ENCODE measurements at places on chromosomes 3 and 15.
A peak's percentile ranks its signal among the peaks of the same experiment; 100 is the strongest.

GRCh38 chr15:27889258-27889657 is 209.9 kb downstream of the OCA2 start:
- DNase-seq, result no peak

DNA sequence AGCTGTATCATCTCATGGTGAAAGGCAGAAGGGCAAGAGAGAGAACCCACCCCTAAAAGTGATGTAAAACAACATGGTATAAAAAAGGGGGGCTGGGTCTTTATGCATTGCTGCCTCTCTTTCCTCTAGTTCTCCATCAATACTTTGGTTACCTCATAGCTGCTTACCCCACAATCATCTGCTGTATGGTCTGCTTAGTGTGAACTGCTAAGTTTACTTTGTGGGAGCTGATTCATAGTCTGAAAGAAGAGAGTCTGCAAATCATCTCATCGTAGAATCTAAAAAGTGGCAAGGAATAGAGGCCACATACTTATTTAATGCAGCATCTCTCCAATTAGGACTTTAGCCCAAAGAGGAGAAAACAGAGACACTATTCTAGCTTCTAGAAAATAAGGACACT is 546.8 kb downstream of the GBE1 start:
- DNase-seq, result no peak

DNA sequence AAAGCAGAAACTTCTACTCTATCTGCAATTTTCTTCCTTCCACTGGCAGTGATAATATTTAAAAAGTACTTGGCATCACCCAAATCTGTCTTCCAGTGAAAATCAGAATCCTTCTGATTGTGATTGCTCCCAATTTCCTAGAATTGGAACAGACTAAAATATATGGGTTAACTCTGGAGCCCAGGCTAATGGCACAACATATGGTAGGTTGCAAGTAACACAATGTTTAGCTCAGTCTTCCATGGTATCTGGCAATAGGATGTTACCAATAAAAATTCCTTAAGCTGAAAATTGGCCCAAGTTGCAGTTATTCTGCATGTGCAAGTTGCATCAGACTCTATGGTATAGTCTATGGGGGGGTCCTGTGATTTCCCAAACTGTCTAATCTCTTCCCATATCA is 273.5 kb upstream of the ADAMTS9 start:
- DNase-seq, result no peak

- no peak for DNase-seq
These were observed 1561.6 kb downstream of the OTOL1 start for GRCh38 chr3:163058031-163058854.

GRCh38 chr3:176587089-176587488 is 610.2 kb downstream of the TBL1XR1 start:
- DNase-seq, result no peak

DNA sequence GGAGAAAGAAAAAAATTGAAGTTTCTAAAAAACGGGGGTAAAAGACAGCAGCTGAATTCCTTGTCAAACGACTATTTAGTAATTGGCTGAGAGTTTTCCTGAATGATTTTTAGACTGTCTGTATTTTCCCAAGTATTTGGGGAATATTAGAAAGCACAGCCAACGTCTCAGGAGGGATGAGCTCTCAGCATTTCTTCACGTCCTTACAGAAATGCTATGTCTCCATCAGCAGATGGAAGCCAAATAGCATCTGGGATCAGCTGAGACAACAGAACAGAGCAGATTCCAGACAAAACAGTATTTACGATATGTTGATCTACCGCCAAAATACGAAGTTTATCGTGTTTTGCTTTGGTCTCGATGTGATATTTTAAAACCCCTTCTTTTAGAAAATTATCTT is 5.3 kb upstream of the TMC3 start:
- DNase-seq, result no peak

DNA sequence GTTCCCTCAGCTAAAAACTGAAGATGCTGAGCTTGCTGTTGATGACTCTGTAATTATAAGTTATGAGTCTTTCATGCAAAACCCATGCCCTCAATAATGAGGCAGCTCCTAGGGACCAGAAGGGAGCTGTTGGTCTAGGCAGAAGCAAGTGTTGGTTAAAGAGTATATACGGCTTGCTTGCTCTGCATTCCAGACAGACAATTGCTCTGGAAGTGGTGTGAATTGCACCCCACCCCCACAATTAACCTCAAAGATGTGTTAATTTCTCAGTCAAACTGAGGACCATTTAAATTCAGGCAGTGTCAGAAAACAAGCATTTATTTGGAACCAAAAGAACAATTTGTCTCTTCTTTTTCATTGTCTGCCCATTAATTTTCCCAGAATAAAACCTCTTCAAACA is 163.5 kb upstream of the EOMES start:
- DNase-seq, result peak; percentile 1

DNA sequence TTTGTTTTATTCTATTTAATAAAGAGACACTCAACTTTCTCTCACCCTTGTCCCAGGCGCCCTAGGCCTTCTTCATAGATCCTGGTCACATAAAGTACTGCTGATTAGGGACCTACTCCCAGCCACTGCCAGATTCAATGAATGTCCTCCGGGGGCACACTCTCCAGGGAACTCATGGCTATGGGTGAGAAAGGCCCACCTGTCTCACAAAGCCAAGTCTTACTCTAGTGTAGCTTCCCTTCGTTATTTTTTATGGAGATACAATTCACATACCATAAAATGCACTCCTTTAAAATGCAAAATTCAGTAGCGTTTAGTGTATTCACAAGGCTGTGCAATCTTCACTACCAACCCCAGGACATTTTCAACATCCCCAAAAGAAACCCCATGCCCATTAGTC is 87.8 kb downstream of the ADCY5 start:
- no peak for DNase-seq

DNA sequence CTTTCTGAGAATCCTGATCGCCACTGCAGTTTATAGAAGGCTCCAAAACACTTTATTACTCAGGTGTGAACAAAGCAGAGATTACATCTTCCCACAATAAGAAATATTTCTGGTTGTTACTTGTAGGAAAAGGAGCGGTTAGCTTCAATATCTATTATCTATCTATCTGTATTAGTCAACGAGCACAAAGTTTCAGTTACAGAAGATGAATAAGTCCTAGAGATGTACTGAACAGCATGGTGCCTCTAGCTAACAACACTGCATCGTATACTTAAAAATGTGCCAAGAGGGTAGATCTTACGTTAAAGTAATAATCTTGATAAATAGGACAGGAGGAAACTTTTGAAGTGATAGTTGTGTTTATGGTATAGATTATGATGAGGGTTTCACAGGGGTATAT is 10.9 kb upstream of the CCR3 start:
- DNase-seq, result no peak

GRCh38 chr3:50433954-50434353 is 69.5 kb downstream of the CACNA2D2 start:
- DNase-seq, result no peak

DNA sequence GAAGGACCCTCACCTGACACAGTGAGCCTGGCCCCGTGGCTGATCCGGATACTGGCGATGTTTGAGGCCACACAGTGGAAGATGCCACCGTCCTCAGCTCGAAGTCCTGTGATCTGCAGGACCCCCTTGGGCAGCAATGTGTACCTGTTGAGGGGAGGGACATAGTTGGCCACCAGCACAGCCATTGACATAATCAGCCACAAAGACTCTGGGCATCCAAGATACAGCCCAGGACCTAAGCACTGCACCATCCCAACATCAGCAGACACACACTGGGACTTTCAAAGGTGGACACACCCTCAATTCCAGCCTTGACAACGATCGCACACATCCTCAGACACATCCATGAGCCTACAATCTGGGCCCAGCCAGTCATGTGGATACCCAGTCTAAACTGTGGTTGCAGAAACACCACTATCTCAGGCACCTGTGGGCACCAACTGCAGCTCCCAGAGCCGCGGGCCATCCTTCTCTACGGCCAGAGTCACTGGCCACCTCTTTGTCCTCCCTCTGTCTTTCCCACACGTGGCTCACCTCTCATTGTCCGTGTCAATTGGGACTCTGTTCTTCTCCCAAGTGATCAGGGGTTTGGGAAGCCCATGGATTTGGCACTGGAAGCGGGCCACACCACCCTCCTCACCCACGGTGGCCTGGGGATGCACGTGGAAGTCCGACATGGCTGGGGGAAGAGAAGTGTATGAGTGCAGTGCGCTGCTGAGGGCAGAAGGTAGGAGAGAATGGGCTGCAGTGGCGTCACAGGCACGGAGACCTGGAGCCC is 31.0 kb downstream of the RNU5B-1 start:
- no peak for DNase-seq

GRCh38 chr15:91939403-91939831 is 85.9 kb downstream of the SLCO3A1 start:
- DNase-seq, result no peak
